ENCODE measurements at places on chromosomes 5 and 9.

- DNase-seq = no peak
These were observed 89.2 kb downstream of the ARL15 start for GRCh38 chr5:54221135-54221534.

GRCh38 chr5:138349852-138350562 lies 2.5 kb upstream of the KDM3B start:
- no peak for DNase-seq

DNA sequence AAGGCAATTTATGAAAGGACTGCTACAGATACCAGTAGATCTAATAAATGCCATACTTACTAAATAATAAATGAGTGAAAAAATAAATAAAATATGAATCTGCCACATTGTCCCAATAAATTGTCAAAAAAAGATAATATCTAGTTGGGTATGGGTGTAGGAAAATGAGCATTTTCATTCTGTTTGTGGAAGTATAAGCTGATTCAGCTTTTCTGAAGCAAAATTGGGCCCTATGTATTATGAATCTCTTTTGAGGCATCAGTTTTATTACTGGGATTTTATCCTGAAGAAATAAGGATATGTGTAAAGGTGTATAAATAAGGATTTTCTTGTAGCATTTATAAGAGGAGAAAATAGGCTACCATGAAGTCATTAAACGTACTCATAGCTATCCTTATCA lies 46.1 kb downstream of the CAVIN4 start:
- no peak for DNase-seq

DNA sequence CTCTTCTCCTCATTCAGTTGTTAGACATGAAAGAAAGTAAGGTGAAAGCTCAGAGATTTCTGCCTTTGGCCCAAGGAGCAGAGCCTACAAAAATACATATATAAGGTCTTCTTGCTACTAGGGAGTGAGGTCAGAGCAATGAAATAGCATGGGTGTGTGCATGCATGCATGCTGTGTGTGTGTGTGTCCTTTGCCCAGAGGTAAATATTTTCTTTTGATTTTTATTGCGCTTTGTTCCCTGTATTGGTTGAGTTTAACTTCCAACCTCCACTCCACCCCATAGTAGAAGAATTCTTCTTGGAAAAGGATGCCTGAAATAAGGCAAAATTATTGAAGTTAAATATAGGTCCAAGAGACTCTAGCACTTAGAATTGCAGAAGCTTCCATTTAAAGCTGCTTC lies 248.0 kb upstream of the PTGER4 start:
- DNase-seq = no peak

DNA sequence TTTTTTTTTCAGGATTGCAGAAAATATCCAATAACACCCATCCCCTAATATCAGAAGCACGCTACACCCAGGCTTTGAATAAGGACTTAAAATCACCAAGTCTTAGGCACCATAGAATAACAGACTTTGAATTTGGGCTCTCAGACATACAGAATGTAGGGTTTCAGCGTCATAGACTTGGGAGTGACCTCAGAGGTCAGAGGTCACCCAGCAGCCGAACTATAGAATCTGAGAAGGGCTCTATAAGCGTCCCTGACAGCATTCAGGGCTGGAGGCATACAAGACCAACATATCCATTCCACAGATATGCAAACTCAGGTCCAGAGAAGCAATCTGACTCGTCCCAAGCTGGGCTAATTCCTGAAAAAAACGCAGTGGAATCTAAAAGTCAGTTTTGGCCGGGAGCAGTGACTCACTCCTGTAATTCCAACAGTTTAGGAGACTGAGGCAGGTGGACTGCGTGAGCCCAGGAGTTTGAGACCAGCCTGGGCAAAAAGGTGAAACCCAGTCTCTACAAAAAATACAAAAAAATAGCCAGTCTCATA lies 34.7 kb downstream of the SLC6A7 start:
- DNase-seq = no peak

- no peak for DNase-seq
These were observed 8.9 kb downstream of the OTP start for GRCh38 chr5:77629509-77630113.

DNA sequence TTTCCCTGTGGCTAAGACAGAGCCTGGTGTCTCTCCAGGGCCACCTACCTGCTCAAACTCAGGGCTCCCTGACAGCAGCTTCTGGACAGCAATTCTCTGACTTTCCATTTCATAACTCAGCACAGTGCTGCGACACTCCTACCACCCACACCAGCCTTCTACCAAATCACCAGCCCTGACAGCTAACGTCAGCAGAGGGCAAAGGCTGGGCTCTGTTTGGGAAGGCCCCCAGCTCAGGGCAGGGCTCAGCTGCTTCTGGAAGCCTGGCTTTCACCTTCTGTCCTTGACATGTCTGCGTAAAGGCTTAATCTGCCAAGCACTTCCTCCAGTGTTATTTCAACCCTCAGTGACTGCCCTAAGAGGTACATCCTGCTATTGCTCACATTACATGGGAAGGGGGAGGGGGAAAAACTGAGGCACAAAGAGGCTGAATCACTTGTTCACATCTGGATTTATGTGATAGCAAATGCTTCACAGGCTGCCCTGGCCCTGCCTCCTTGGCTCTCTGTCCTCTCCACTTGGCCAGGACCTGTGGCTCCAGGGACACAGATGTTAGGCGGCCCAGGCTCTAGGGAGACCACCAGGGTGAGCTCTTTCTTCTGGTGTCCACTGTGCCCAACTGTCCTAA lies 102.5 kb upstream of the PANK3 start:
- DNase-seq = no peak

Data from stimulated activated CD4-positive, alpha-beta T cell treated with anti-CD3 and anti-CD28 coated beads, Interleukin-12 subunit alpha, Interleukin-12 subunit beta, amount 100 ng/mL, for 4 hours (primary cell).